RPMI8226 (cell line): ENCODE measurements at places on chromosomes 6 and 20.

DNA sequence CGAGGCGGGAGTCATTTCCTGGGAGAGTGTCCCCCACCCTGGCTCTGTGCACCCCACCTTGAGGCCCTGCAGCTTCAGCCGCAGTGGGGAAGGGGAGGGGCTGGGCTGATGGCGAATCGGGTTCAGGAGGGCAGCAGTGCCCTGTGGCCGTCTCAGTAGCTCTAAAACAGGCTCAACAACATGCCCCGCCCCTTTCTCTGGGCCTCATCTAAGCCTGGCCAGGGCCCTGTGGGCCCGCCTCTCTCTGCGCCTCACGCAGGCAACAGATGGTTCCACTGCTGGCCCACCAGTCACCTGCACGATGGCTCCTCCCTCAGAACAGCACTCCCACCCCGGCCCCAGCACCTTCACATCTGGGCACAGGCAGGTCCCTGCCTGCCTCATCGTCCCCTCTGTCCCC, 30.2 kb downstream of the CHRNA4 start:
- peak; percentile 16 for DNase-seq

DNA sequence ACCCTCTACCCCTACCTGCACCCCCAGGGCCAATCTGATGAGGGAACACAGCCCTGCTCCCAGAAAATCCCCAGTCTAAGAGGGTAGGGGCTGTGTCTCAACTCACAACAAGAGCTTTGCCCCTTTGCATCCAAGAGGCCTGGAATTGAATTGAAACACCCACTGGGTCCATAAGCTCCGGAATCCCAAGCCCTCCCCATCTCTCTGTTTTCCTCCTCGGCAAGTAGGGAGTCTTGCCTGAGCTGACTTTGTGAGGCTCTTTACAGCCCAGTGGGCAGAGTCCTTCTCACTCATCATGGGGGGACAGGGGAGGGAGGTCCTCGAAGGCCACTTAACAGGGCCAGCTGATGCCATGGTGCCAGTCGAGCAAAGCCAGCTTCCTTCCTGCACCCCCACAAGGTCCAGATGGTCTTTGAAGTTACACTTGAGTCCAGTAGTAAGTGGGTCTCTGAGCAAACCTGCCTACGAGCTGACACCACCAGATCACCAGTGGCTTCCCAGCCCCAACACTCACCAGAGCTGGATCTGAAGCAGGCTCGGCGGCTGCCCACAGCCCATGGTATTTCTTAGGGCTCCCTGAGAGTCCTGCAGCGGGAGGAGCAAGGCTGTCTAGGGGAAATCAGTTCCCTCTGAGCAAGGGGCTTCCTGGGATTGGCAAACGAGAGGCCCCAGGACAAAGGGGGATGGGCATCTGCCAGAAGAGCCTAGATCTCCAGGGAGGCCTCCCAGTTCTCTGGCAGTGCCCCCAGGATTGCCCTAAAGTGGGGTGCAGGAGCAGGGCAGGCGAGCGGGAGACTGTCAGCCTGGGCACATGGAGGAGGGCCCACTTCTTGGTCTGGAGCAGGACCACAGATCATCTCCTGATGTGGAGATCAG, 144.5 kb downstream of the VEGFA start:
- no peak for DNase-seq

GRCh38 chr6:4941782-4942672, 61.8 kb downstream of the RPP40 start:
- DNase-seq: peak; percentile 96

GRCh38 chr6:140193269-140193668, 818.8 kb upstream of the CITED2 start:
- DNase-seq: no peak

DNA sequence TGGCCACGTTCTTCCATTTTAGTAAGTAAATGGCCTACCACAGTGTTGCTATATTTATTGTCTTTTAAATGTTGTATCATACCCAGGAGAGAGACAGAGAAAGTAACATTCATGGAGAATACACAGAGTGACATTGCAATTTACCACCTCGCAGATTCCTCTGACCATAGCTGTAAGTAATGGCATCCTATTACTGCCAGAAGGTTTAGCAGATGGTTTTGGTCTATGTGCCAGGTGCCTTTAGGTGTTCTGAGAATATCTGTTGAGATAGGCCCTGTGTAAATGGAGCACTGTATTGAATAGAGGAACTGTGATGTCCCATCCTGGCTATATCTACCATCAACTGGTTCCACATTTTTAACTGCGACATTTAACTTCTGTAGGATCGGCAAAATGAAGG, 559.6 kb downstream of the KIF16B start:
- no peak for DNase-seq

GRCh38 chr20:16005021-16005914, 568.0 kb downstream of the KIF16B start:
- no peak for DNase-seq
